ENCODE measurements at places on chromosomes 4 and X.

- DNase-seq = no peak
These were observed 1495.4 kb downstream of the RPA4 start for GRCh38 chrX:98379134-98379533.

DNA sequence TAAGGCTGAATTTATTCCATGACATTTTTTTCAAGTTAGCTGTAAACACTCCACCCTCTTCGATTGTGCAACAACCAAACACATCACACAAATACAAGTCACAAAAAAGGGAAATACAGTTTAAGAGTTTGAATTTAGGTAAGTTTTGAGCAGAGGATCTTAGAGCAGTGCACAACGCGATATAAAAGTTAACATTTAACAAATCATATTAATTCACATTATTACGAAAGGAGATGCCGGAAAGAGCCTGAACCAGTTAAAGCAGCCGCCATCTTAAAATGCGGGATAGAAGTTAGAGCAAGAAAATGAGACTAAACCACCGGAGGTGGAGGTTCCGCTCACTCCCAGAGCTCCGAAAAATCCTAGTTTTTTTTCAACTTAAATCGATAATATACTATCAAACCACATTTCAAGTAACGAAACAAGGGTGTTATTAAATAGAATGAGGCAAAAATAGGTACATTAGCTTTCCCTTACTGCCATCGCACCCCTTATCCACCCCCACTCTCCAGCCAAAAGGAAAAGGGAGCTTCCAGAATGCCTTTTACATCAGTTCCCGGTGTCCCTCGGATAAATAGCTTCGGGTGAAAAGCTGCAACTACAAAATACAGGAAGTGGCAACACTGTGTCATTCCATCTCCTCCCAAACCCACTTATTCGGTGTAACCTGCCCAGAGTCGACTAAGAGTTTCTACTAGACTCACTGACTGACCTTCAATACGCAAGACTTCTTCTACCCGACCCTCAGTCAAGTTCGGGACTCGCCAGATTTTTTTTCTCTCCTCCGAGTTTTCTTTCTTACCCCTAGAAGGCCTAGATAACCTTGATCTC, 1.9 kb downstream of the UBE2D3 start:
- no peak for DNase-seq

- DNase-seq = no peak
These were observed 52.3 kb downstream of the USP9X start for GRCh38 chrX:41137589-41137988.

GRCh38 chr4:182812916-182813315, 104.3 kb downstream of the DCTD start:
- DNase-seq = no peak

GRCh38 chrX:40320819-40321218, 223.1 kb upstream of the BCOR start:
- DNase-seq = no peak

All from stimulated activated CD8-positive, alpha-beta memory T cell treated with anti-CD3 and anti-CD28 coated beads, Interleukin-7, amount 100 ng/mL, for 1 hour (primary cell).